ENCODE measurements at places on chromosomes 3 and 15.

DNA sequence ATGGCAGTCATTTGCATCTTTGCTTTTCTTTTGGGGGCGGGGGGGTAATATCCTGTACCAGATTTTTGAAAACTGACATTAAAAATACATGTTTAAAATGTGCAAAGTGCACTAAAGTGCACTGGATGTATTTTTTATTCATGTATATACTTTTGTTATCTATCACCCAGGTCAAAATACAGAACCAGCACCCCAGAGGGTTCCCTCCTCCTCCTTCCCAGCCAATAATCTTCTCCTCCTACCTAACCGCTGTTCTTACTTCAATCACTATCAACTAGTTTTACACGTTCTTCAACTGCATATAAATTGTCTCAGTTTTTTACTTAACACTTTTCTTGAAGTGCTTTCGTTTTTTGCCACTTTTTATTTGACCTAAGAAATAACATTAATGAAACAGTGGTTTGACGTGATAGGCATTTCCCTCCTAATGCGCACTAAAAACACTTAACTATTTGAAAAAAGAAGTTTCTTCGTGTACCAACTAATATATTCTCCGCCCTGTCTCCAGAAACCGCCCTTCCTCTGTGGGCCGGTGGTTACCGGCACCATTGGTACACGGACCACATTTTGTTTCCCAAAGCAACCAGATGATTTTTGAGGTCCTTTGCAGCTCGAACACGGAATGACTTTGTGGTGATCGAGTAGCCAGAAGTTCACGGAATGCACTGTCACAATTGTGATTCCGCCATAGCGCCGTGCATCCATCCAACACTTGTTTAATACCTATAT is 836 bp upstream of the AKAP13 start:
- peak; percentile 31 for DNase-seq

GRCh38 chr3:102570511-102570910 is 135.7 kb downstream of the ZPLD1 start:
- DNase-seq, result no peak

- no peak for DNase-seq
Measured at GRCh38 chr3:176974279-176974678, 223.0 kb downstream of the TBL1XR1 start.

DNA sequence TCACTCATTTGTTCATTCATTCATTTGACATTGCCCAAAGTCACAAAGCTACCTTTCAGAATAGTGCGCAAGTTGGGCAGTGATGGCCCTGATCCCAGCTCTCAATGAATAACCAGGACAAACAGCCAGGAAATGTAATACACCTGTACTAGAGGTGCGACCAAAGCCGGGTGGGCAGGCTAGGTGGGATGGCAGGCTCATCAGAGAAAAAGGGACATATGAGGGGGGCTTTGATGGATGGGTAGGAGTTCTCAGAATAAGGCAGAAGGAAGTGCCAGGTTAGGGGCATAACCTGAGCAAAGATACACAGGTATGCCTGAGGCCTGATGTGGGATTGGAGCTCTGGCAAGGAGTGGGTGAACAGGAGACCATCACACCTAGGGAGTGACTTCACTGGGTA is 53.4 kb upstream of the SMAD6 start:
- DNase-seq, result no peak

DNA sequence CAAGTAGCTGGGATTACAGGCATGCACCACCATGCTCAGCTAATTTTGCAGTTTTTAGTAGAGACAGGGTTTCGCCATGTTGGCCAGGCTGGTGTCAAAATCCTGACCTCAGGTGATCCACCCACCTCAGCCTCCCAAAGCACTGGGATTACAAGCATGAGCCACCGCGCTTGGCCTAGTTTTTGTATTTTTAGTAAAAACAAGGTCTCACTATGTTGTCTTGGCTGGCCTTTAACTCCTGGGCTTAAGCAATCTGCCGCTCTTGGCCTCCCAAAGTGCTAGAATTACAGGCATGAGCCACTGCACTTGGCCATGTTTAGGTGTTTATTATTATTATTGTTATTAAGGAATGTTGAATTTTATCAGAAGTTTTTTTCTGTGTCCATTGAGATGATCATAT is 14.7 kb downstream of the IL16 start:
- DNase-seq, result no peak
